ENCODE measurements at places on chromosomes 4 and X.
A peak's percentile ranks its signal among the peaks of the same experiment; 100 is the strongest.

GRCh38 chr4:121377076-121377475 is 3.7 kb downstream of the QRFPR start:
- DNase-seq = no peak

DNA sequence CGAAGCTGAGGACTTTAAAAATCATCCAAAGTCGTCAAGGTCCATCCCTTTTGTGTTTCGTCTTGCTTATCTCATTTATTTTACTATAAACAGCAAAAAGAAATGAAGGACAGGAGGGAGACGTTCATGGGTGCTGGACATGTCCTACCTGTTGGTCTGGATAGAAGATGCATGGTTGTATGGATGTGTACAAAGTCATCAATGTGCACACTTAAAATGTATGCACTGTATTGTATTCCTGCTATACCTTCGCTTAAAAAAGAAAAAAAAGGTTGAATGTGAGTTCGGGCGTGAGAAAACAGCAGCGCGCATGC is 313 bp upstream of the BLOC1S4 start:
- DNase-seq = no peak

DNA sequence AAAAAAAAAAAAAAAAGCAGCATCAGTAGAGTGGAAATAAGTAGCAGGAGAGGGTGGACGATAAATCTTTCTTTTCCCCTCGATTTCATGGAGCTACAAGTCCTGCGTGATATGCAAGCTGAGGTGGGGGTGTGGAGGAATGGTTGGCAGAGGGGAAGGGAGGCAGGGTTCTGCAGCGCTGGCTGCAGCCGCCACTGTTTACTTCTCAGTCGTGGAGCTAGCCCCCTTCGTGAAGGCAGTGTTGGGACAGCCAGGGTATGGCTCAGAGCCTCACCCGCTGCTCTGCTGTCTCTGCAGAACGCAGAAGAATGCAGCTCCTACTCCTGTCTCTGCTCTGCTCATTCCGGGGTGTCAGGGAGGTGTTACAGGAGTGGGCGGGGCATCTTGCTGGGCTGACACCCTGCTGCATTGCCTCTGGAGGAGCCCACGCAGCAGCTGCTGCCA is 140.6 kb downstream of the GPM6A start:
- DNase-seq = no peak

DNA sequence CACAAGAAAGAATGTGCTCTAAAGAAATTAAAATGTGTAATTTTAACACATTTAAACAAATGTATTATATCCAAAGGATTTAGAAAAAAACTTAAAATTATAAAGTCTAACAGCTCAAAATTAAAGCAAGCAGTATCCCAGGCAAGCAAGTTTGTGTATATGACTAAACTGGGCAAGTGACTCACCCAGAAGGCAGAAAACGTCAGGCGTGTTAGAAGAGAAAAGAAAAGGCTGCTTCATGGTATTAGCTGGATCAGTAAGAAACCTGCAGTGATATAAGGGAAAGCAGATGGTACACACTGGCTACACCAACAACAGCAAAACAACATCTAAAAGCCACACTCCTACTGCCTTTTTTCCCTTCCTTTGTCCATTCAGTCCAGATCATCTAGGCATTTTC is 250.6 kb upstream of the NDST3 start:
- DNase-seq = no peak

DNA sequence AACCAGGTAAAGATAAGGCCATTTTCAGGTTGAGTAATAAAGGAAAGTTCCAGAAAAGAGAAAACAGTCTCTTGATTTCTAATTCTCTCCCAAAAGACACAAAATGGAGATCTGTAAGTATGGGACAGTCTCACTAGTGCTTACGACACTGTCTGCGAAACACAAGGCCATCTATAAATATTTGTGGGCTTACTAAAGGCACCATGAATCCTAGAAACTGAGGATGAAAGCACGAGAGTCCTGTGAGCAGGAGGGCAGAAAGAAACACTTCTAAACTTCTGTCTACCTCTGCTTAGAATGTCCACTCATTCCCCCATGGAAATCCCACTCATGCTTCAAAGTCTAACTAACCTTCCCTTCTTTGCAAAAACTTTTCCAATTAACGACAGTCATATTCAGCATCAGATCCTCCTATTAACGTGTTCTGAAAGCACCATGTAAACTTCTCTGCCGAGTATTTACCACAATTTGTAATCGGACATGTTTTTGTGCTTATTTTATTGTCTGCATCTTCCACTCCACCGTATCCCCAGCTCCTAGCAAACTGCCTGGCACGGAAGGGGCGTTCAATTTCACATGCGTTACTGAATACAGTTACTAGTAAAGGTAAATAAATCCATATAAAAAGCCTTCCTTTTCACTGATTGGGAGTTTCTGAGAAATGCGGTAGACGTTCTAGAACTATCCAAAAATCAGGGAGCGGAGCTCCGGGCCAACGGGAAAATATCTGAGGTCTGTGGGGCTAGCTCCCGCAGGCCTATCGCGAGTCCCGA is 665 bp downstream of the PSMD10 start:
- DNase-seq = no peak

DNA sequence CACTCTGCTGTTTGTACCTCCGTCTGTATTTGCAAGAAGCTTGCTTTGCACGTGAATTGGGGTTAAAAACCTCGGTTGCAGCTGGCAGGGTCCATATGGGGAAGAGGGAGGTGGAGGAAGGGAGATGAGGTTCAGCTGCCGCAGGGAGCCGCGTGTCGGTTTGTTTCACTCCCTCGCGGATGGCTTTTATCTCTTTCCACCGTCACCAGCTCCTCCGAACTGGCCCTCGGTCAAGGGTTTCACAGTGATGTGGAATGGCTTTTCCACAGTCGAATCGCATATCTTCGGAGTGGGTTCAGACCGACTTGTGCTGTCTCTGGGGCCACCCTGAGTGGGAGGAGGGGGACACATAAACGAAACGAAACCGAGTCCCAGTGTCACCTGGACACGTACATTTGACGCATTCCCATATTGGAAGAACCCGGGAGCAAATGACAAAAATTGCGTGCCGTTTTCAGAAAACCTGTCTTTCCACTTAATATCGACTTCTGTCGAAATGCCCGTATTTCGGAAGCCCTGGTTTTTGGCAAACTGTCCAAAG is 929 bp downstream of the ZBTB33 start:
- peak; percentile 37 for DNase-seq

DNA sequence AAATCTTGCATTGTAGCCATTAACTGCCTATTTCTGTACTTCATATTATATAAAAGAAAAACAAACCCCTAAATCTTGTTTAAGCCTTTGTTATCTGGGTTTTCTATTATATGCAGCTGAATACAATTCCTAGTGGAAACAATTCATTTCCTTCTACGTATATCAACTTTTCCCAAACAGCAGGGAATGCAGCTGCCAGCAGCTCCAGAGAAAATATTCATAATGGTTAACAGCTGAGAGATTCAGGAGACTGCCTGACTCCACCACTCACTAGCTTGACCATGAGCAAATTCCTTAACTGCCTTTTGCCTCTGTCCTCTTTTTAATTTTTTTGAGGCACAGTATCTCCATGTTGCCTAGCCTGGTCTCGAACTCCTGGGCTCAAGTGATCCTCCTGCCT is 146.2 kb downstream of the SPATA18 start:
- no peak for DNase-seq
